ENCODE measurements at places on chromosomes 5 and 9.

- no peak for DNase-seq
These were observed 7.5 kb downstream of the FRRS1L start for GRCh38 chr9:109159583-109159982.

GRCh38 chr9:7640231-7640630 is 159.3 kb downstream of the DMAC1 start:
- no peak for DNase-seq

- no peak for DNase-seq
These were observed 123.6 kb downstream of the C5orf15 start for GRCh38 chr5:133844836-133845235.

DNA sequence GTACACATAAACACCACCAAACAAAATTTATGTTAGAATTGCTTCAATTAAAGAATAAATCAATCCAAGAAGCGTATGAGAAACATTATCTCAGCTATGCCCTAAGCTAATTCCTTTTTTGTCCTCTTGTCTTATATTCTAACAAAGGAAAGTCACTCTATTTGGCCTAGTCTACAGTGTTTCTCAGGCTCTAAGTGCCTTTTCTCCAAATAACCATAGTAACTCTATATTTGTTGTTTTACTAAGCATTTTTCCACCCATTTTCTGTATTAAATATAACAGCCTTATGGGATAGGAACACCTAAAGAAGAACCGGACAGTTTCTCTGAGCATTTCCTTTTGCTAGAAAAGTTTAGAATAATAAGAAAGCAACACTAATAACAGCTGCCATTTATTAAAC is 120.1 kb upstream of the MTAP start:
- no peak for DNase-seq

GRCh38 chr9:82764061-82764668 is 298.8 kb downstream of the RASEF start:
- peak; percentile 70 for DNase-seq

DNA sequence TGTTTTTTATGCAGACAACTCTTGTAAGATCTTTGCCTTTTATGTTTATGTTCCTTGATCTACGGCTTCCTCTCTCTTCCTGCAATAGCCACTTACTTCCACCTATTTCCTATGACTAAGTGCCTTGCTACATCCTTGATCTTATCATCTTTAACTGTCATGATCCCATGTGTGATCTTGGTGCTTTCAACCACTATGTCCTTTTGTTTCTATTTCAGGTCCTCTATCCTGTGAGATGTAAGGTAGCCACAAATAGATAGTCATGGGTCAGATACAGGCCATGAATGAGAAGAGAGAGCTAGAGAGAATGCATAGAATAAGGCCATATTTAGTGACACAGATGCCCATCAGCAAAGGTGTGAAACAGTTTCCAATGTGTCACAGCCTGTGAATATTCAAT is 243.6 kb upstream of the HAPLN1 start:
- no peak for DNase-seq

GRCh38 chr5:93257616-93258015 is 323.4 kb downstream of the NR2F1-AS1 start:
- no peak for DNase-seq

- no peak for DNase-seq
These were observed 13.9 kb downstream of the IDNK start for GRCh38 chr9:83636813-83637212.

- DNase-seq = no peak
These were observed 3.2 kb upstream of the NSD1 start for GRCh38 chr5:177130211-177131018.

DNA sequence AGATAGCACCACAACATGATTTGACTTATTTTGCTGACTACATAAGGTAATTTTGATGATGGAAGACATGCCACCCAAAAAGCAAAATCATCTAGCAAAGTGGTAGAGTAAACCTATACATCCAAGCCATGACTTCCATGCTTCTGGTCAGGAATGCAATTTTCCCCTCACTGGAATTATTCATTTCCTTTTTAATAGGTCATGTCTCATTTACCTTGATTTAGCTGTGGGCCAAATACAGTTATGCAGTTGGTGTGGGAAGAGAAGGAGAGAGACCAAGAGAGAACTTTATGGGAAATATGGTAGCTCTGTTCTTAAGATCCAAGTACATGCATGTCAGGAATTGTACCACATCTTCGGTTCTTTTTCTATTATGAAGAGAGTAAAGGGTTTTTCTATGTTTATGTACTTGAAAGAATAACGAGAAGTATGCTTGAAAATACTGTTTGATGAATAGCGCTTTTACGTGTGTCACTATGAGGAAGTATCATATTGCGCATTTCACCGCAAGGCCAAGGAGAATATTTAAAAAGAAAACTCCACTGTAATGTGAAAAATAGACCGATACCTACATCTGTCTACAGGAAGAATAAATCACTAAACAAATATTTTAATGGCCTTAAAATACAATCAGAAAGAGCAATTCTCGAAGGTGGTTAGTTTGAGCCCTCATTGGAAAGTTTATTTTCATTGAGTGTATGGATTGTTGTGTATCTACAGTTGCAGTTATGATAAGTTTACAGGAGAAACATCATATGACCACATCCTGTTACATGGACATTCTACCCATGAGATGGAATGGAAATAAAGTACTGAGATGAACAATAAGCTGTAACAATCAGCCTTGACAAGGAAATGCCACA is 134.0 kb downstream of the FOXD1 start:
- no peak for DNase-seq

GRCh38 chr9:101673642-101674041 is 64.8 kb downstream of the GRIN3A start:
- DNase-seq = no peak

DNA sequence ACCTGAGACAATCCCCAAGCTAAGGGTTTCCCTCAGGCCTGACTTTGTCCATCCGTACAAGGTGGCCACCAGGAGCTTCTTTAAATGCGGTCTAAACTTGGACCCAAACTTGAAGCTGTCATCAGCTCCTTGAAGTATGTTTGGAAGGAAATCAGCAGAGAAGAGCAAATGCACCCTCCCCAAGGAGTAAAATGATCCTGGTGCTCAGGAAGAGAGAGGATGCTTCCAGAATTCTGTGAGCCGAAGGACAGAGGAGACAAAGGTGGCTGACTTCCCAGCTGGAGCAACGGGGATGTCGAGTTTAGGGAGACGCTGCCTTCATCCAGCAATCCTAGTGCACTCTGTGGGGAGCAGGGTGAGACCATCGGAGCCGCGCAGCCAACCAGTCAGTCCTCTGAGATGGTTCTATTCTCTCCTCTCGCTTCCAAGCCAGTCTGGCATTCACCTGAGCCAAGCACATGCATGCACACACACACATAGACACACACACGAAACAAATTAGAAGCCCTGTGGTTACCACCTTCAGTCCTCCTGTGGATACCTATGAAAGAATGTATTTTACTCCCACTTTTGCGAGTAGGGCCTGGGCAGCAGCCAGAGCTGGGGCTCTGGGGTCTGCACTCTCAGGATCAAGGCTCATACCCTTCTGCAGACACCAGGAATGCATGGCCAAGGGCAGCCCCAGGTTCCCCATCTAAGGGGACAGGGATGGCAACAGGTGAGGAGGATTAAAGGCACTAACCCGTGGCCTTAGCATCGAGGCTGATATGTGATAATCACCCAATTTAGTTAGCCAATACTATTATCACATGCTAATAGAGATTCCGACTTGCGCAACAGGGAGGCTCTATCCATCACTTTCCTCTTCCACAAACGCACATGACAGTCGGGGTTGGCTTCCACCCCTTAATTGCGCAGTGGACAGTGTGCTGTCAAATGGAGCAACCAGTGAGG is 75.8 kb downstream of the GTF3C4 start:
- no peak for DNase-seq

- DNase-seq = no peak
These were observed 91.6 kb downstream of the FBXW11 start for GRCh38 chr5:171914726-171915338.

DNA sequence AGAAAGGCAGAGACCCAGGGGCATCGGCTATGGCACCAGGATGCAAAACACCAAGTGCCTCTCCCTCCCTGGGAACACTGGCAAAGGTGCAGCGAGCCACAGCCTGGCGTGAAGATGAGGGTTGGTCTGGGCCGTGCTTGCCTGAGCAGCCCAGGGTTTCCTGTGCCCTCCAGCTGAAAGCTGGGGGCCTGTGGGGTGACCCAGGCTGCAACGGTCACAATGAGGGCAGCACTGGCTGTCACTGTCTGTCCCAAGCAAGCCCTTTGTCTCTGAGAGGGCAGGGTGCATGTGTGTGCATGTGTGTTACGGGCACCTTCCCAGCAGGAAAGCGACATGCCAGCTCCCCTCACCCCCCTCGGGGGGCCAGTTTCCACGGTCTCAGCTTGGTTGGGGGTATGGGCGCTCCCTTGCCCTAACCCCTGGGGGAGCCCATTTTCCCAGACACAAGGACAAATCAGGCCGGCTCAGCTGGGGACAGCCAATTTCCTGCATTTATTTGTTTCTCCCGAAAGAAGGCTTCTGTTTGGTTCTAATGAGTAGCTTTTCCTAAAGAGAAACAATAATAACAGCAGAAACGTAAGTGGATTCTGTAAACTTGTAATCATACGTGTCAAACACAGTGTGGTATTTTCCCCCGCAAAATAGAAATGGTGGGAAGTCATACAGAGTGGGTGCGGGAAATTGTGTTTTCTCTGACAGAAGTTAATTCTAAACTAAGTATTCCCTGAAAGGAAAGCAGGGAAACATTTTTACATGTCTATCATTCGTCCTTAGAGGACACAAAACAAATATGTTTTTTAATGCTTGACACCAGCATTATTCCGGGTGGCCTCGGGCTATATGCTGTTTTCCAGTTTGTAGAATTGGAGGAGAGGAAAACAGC is 21.3 kb downstream of the MRPL36 start:
- DNase-seq = no peak

DNA sequence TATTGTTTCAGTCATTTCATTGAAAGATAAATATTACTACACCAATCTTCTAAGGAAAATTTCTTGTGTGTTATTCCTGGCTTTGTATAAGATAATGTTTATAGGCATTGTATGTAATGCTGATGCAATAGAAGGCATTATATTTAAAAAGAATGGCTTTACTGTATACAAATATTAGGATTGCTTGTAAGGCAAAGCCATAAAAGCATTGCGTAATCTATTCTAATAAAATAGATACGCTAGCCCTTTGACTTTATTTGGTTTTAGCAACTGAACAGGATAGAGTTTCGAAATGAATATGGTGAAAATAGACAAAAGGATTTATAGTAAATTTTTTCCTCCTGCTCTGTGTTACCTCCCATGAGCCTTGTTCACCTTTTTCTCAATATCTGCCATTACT is 5.5 kb upstream of the LYSMD3 start:
- no peak for DNase-seq

- DNase-seq = no peak
These were observed 2233.8 kb upstream of the C9orf72 start for GRCh38 chr9:29806937-29807618.

GRCh38 chr9:134066526-134066912 is 1.3 kb downstream of the BRD3 start:
- DNase-seq = peak; percentile 46

DNA sequence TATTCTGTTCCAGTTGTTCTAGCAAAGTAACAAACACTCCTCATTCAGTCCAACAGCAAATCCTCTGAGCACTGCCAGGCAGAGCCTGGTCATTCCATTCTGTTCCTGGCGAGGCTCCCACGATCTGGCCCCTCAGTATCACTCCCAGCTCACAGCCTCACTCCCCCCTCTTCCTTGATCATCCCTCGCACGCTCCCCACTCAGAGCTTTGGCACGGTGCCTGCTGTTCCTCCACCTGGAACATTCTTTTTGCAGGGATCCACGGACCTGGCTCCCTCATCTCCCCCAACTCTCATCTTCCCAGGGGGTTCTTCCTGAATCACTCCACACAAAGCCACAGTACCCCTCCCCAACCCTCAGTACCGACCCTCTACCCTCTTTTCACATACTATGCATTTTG is 192.3 kb downstream of the ATPSCKMT start:
- no peak for DNase-seq

DNA sequence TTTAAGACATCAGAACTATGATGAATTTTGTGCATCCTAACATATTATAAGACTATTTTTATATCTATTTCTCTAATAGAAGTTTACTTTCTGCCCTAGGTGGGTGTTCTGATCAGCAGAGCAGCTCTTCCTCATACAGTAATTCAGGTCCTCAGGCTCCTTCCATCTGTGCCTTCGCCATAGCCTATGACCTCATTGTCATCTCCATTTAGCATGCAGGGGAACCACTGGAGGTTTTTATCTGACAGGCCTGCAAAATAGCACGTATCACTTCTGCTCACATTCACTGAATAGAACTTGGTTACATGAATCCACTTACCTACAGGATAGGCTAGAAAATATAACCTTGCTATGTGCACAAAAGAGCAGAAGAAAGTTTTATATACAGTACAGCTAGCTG is 159.4 kb upstream of the CCNH start:
- DNase-seq = no peak

DNA sequence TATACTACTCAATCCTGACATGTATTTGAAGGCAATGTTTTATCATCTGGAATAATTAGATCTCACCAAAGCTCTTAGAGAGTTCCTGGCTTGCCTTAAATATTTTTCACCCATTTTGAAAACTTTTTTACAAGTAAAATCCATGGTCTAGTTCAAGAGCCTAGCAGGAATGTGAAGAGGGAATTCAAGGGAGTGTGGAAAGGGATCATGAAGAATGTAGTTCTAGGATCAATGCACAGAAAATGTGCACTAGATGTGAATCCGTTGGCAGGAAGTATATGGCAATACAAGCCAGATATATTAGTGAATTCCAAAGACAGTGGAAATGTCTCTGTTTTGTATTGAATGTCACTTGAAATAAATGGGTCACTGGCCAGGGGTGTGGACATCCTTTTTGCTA is 167.9 kb upstream of the MOCS2 start:
- DNase-seq = no peak

DNA sequence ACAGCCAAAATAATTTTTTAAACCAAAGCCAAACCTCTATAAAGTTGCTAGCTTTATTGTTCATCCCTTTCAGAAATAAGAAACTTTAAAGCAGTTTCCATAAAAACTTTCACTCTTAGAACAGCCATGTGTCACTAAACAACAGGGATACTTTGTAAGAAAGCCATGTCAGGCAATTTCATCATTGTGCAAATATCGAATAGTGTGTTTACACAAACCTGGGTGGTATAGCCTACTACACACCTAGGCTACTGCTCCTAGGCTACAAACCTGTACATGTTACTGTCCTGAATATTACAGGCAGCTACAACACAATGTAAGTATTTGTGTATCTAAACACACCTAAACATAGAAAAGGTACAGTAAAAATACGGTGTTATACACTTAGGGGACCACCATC is 59.9 kb downstream of the TLE1 start:
- no peak for DNase-seq

- DNase-seq = no peak
These were observed 67.0 kb upstream of the NEK6 start for GRCh38 chr9:124190761-124191160.

DNA sequence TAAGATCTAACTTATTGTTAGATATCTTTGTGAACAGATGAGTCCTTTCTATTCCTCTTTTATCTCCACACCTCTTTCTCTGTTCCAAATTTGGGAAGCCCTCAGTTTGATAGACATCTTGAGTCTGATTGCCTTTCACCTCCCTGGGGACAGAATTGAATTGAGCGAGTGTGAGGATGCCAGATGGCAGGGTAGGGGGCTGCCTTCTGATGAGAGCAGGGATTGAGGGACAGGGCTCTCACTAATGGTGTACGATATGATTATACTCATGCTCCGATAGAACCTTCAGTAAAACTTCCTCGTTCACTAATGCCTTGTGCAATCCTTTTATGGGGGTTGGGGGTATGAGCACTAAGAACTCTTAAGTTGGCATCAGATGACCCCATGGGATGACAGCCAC is 172.1 kb upstream of the DAP start:
- DNase-seq = no peak
